ENCODE measurements at places on chromosomes 1 and 21.
A peak's percentile ranks its signal among the peaks of the same experiment; 100 is the strongest.

- DNase-seq: no peak
Measured at GRCh38 chr1:68233202-68233601, 879 bp upstream of the WLS start.

DNA sequence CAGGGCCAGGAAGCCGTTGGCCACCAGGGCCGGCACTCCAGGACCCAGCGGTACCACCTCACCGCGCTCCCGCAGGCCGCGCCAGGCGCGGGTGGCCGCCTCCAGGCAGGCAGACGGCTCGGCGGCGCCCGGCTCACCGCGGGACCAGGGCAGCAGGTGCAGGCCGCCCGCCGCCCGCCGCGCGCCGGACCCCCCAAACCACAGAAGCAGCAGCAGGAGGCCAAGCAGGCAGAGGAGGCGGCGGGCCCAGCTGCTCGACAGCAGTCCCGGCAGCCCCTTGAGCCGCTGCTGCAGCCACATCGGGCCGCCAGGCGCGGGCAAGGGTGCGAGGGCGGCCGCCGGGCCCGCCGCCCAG lies 312 bp downstream of the KIAA2013 start:
- no peak for DNase-seq

DNA sequence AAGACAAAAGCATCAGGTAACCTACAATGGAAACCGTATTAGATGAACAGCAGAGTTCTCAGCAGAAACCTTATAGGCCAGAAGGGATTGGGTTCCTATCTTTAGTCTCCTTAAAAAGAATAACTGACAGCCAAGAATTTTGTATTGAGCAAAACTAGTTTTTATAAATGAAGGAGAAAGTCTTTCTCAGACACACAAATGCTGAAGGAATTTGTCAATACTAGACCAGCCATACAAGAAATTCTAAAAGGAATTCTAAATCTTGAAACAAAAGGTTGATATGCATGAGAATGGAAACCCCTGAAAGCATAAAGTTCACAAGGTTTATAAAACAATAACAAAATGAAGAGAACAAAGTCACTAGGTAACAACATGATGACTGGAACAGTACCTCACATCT lies 58.1 kb downstream of the NEK7 start:
- DNase-seq: no peak

- no peak for DNase-seq
Measured at GRCh38 chr1:219460896-219461815, 151.7 kb downstream of the ZC3H11B start.

GRCh38 chr1:65412256-65412983 lies 8.0 kb upstream of the LEPR start:
- no peak for DNase-seq

GRCh38 chr1:12106153-12106552 lies 43.0 kb downstream of the TNFRSF8 start:
- DNase-seq: no peak

- no peak for DNase-seq
Measured at GRCh38 chr1:48182439-48182838, 40.1 kb upstream of the SLC5A9 start.

DNA sequence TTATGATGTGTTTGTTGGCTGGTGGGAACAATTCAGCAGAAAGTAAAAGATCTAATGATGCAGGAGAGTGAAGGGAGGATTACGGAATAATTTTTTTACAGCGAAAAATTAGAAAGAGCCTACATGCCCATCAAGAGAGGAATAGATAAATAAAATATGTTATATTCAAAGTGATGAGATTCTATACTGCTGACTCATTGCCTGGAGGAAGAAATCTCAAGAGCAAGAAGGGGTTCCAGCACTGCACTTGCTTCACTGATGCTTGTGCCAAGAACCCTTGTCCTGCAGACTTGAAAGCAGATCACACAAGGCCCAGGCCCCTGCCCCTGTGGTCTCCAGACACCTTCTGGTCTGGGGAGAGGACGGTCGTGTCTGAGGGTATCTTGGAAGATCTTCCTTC lies 295.1 kb upstream of the POU3F1 start:
- no peak for DNase-seq

- no peak for DNase-seq
Measured at GRCh38 chr1:24535021-24535424, 20.9 kb upstream of the NCMAP start.

DNA sequence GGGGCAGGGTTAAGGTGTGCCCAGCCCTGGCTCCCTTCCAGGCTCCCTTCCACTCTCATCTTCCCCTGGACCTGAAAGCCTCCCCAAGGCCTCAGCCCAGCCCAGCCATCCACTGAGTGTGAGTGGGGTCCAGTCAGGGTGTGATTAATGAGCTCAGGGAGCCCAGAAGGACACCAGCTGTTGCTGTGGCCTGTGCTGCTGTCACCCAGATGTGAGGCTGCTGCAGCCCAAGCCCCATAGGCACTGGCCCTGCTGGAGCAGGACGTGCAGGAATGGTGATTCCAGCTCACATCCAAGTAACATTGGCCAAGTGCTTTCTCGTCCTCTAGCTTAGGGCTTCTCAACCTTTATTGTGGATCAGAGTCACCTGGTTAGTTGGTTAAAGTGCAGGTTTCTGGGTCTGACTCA lies 77.6 kb downstream of the EPHB2 start:
- DNase-seq: no peak

DNA sequence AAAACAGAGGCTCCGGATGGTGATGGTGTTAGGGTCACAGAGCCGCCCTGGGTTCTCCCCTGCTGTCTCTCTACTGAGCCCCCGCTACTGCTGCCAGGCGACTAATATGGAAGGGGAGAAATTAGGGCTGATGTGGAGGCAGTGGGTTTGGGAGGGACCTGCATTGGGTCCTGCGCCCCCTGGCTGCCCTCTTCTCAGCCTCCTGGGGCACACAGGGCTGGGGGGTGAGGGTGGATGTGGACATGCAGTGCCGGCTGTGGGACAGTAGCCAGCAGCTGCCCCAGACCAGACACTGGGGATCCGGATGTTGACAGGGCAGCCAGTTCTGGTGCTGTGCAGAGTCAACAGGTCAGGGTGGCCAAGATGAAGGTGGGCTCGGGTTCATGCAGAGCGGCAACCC lies 1.5 kb upstream of the CLCNKB start:
- no peak for DNase-seq

GRCh38 chr1:110123224-110123623 lies 11.0 kb downstream of the UBL4B start:
- no peak for DNase-seq

DNA sequence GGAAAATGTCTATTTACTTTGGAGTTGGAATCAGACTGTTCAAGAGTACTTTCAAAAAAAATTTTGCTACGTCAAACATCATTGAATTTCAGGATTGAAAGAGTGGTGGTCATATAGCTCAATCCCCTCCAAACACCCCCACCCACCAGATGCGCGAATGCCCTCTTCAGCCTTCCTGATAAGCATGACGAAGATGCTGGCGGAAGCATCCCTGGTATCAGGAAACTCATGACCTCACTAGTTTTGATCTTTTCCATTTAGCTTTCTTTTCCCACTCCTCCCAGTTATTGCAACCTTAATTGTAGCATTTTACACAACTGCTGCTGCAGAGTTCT lies 104.4 kb downstream of the LEPR start:
- no peak for DNase-seq

DNA sequence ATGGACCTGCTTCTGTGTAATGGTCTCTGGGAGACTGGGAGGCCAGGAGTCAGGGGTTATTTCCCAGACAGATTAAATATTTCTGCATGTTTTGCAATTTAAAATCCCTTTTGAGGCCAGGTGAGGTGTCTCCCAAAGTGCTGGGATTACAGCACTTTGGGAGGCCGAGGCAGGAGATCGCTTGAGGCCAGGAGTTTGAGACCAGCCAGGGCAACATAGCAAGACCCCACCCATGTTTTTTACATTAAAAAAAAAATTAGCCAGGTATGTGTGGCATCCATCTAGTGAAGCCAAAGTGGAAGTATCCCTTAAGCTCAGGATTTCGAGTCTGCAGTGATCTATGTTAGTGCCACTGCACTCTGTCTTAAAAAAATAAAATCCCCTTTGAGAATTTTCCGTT lies 34.1 kb downstream of the ECHDC2 start:
- no peak for DNase-seq

GRCh38 chr1:66270119-66270812 lies 263.7 kb upstream of the SGIP1 start:
- DNase-seq: no peak

DNA sequence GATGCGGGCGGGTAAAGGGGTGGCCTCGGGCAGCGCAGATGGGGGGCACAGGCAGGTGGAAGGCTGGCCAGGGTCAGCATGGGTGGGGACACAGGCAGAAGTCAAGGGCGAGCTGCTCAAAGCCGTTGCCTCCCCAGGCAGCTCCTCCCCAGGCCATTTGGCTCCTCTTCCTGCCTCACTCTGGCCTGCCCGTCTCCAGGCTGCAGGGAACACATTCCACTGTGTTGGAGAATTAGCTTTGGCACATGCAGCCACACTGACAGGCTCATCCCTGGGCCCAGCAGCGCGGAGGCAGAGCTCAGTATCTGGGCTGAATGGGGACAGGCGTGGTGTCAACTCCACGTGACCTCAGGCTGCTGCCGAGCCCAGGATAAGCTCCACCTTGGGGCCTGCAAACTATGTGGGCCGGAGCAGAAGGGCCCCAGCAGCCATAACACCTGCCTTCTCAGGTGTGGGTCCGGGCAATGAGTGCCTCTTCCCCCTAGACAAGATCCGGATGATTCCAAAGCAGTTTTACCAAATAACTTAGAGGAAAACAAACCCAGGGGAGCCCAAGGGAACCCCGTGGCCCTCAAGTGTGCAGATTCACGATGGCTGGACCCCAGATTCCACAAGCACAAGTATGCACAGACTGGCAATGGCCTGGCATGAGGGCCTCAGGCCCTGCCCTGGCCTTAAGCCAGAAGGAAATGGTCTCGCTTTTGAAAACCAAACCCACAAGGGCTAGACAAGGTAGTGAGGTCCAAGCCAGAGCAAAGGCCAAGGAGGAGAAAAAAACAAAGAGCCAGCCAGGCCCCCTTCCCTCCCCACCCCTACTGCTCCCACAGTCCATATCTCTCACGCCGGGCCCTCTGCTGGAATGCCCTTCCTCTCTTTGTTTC lies 40.2 kb downstream of the HSPG2 start:
- DNase-seq: no peak

DNA sequence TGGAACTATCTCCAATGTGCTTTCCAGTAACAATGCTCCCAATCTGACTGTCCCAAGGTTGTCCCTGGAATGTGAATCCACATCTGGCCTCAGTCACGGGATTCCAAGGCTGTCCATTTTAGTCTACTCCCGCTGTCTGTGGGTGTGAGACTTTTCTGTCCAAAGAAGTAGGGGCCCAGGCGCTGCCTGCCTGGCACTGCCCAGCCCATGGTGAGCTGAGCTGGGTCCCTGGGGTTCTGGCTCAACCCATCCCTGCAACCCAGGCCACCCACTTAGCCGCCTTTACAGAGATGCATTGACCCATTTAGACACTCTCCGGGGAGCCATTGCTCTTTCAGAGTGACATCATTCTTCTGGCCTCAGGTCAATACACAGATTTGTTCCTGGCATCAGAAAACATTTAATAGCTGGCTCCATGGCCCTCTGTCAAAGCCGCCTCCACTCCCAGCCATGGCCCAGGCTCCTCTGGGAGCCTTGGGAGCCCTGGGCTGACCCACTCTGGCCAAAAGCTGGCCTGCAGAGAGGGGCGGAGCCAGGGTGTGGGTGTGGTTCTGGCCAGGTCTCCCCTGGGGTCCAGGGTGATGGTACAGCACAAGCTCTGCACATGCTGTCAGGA lies 47.2 kb upstream of the PAX7 start:
- DNase-seq: no peak

GRCh38 chr21:17725339-17725738 lies 93.8 kb downstream of the C21orf91 start:
- no peak for DNase-seq

DNA sequence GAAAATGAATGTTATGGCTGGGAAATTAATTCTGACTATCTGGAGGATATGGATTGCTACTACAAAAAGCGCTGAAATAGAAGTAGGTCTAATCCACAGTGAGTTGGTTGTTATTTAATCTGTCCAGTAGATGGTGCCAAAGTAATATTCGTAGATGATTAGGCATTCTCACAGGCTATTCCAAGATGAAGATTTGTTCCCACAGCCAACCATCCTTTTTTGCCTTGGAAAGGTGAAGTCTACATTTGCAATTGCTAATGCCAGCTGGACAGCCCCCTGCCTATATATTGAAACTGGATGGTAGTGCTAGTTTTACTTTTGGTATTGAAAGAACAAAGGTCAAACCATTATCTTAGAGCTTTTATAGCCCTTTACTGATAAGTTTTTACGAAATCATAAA lies 43.8 kb downstream of the RBM11 start:
- no peak for DNase-seq

GRCh38 chr1:85109475-85109874 lies 61.2 kb upstream of the MCOLN3 start:
- peak; percentile 54 for DNase-seq

DNA sequence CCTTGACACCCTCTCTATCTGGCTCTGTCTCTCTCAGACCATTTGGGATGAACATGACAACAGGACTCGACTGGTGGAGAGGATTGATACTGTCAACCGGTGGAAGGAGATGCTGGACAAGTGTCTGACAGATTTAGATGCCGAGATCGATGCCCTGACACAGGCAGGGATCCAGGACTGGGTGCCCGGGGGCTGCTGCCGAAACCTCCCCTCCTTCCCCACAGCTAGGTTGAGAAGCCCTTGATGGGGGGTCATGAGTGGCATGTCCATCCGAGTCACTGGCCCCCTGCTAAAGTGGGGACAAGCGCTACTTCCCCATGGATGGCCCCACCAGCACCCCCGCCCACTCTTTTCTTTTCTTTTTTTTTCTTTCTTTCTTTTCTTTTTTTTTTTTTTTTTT lies 1.2 kb downstream of the TEKT2 start:
- no peak for DNase-seq

DNA sequence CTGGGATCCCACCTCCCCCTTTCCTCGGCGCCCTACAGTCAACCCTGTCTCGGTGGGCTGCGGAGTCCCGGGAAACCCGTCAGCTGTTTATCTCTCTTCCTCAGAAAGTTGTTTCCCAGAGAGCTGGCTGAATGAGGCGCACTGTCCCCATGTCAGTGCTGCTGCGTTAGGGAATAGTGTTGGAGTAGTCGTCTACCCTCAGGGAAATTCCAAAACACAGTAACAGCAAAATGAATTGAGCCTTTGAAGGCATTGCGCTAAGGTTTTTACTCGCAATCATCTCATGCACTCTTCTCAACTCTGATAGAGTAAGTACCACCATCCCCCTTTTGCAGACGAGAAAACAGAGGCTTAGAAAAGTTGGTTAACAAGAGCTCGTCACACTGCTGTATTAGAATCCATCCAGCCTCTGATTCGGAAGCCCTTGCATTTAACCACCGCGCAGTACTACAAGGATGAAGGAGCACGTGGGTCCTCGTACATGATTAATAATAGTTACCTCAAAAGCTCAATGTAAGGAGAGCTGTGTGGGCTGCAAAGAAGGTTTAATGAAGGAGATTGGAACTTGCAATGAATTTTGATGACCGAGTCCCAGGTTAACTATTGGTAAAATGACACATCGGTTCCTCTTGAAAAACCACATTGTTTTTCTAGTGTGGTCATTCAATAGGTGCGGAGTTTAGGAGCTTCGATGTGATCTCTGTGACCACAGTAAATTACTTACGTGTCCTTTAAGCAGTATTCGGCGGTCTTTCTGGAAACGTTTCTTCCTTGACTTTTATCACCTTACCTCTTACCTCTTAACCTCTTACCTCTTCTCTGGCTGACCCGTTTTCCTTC lies 788 bp upstream of the EDEM3 start:
- DNase-seq: no peak
